ENCODE measurements at places on chromosomes 7 and 10.

- no peak for DNase-seq
Measured at GRCh38 chr7:133053321-133053891, 28.5 kb downstream of the CHCHD3 start.

GRCh38 chr7:99001482-99002147, 123.3 kb downstream of the TRRAP start:
- DNase-seq: no peak

DNA sequence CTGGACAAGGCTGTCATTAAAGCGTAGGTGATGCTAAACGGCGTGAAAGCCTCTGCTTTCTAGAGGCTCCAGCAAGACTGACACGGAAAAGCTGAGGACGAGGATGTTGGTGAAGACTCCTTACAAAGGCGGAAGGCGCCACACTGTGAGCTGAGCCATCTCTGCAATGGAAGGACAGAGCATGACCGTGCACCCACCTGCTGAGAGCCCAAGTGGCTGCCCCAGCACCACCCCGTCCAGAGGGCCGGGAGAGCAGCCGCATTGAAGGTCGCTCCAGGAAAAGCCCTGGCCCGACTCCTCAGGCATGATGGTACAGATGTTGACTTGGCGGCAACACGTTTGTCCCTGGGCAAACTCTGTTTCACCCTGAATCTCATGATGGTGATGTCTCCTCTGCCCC, 492.7 kb downstream of the DNAJB6 start:
- no peak for DNase-seq

DNA sequence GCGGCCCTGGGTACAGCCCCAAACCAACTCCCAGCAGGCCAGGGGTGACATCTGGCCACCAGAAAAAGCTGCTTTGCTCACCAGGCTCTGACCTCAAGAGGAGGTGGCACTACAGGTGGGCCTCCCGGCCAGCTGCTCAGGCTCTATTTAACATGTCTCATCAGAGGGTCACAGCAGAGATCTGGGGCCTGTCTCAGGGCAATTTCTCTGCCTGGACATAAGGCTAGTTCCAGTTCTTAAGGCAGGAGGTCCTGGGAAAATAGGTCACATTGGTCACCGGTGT, 88.6 kb downstream of the GFRA1 start:
- DNase-seq: no peak

DNA sequence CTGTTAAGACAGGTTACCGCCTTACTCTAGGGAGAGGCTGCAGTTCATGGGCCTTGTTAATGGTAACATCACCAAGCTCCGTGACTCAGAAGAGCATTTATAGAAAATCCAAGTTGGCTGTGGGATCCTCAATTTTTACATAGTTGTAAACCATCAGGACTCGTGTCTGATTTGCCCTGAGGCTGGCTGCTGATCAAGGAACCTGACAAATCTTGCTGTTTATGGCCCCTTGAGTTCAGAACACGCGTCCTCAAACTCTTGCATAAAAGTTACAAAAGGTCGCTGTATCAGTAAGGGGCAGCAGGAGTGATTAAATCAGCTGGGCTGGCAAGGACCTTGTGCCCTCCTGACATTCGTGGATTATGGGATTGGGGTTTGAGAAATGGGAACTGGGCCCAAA, 4.6 kb downstream of the SLC13A4 start:
- DNase-seq: no peak

- no peak for DNase-seq
Measured at GRCh38 chr7:54802114-54802513, 43.1 kb upstream of the SEC61G start.

DNA sequence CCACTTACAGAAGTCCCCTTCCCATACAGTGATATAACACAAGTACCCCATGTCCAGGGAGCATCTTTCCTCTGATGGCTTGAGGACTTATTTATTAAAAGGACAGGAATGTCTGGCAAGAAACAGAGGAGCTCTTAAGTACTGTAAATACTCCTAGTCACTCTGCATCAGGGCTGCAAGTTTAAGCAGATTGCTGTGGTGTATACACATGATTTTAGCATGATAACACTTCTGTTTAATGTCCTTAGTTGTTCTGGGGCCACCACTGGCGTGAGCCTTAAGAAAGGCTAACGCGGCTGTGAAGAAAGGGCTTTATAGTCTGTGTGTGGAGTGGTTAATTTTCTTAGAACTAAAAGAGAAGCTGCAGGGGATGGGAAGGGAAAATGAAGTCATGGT, 65.7 kb downstream of the GBF1 start:
- DNase-seq: no peak

DNA sequence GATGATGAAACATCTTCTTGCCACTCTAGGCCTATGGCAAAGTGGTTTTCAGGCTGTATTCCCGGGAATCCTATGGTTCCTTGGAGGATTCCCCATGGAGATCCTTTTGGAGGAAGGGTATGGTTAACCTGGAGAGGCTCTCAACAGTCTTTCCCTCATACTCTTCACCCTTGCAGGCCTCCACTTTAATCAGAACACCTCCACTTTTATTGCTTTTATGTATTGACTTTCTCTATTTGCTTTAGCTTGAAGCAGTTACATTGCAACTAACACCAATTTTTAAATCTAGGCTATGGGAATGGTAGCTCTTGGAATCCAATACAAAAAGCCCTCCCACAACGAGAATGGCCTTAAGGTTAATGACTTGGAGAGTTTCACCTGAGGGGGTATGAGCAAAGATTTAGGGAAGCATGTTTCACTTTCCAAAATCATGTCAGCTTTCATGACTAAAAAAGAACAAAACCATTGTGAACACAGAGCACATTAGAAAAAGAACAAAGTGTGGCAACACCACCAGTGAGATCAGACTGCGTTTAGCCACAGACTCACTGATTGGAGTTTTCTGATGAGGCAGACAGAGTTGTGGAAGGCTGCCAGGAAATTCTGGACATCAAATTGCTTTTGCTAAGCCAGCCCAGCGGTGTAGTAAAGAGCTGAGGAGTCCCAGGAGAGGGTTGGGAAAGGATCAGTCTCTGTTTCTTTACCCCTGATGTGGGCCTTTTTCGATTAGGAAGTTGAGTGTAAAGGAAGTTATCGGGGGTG, 130.4 kb upstream of the BMPER start:
- no peak for DNase-seq

- DNase-seq: no peak
Measured at GRCh38 chr10:21272643-21273399, 252.7 kb downstream of the SKIDA1 start.

DNA sequence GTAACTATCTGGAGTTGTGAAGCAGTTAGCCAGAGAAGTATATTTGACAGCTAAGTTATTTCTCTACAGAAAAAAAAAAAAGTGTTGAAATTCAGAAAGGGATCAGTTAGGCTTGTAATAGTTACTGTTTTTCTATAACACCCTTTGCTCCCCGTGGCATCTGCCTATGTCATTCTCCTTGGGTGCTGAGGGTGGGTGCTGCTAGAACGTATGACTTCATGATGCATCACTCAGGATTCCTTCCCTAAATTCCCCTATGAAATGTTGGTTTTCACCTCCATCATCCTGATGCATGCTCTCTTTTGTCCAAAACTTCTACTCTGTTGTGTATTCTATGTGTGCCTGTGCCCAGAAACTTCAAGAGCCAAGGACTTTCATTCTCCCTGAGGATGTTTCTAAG, 536.4 kb downstream of the GRM8 start:
- DNase-seq: no peak

DNA sequence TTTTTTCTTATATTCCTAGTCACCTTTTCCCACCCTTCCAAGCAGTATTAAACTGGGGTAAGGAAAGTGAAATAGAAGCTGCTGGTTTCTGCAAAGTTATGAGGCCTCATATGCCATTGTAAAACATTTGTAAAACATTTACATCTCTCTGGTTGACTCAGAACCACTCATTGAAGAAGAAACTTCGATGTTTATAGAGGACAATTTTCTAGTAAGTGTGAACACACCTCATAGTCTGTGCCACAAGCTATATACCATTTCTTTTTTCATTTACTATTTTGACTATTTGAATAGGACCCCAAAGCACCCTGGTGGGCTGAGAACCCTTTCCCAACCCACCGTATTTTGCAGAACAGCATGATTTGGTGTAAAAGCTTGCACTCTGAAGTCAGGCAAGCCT, 12.9 kb upstream of the ITGB1 start:
- DNase-seq: no peak

DNA sequence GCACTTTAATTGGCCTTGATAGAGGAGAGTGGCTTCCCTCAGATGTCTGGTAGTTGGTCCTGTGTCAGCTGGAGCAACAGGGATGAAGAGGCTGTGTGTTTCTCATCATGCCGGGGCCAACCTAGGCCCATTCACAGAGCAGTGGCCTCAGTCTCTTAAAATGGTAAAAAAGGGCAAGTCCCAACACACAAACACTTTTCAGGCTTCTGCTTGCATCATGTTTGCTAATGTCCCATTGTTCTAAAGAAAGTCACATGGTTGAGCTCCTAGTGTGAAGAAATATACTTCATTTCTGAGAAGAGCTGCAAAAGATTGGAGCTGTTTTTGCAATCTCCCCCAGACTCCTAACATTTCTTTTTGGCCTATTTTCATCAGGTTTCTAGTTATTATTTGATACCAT, 40.6 kb upstream of the RBAK start:
- DNase-seq: no peak

GRCh38 chr10:77789861-77790260, 136.7 kb downstream of the DLG5 start:
- no peak for DNase-seq

DNA sequence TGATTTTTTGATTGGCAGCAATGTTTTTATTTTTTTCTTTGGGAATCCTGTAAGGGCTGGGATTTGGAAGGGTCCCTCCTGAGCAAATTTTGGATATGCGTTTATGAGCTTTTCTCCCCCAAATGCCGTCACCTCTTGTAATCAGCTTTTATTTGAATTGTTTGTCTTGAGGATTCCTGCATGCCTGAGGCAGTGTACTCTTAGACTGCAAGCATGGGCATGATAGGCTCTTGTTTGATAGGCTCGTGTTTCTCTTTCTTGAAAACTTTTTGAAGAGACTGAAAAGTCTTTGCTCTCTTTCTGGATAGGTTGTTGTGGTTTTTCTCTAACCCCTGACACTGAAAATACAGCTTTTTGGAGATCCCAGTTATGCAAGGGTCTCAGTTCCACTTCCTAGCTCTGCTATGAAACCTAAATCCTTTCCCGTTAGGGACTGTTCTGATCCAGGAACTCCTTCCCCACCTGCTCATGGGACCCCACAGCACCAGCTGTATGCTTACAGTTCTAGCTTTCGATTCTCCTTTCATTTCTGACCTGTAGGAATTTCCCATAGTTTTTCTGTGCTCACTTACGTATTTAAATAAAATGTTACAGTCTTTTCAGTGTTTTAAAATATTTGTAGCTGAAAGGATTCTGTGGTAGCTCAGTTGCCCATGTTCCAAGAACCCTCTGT, 17.2 kb downstream of the TSPAN13 start:
- no peak for DNase-seq

GRCh38 chr7:26346611-26347203, 55.0 kb downstream of the SNX10 start:
- DNase-seq: no peak

- DNase-seq: no peak
Measured at GRCh38 chr10:3330663-3331062, 158.1 kb upstream of the PITRM1 start.

DNA sequence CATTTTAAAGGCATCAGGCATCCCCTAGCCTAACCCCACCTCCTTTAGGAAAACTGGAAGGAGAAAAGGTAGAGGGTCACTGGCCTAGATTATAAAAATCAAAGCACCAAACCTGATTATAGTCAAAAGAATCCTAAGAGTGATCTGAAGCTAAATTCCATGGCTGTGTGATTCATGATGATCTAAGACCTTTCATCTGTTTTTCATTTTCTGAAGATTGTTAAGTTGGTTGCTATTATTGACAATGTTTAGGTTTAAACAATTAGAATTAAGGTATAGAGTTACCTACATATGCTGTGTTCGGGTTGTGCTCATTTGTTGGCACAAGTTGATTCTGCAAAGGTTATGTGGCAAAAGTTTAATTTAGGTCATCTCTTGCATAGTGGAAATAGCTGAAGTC, 148.7 kb downstream of the BICC1 start:
- no peak for DNase-seq

- DNase-seq: no peak
Measured at GRCh38 chr10:85413570-85413969, 953.0 kb downstream of the GRID1 start.

DNA sequence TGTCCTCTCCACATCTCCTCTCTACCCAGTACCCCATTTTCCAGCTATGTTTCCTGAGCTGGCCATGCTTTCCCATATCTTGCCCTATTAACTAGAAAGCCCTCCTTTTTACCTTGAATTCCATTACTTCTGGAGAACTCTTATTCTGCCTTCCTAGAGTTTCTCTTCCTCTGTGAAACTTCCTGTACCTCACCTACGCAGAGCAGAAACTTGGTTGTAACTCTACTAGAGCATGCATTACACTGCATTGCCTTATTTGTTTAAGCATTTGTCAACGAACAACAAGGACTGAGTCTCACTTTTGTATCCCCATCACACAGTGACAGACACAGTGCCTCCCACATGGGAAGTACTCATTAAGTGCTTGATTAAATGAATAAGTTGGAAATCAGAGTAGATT, 36.4 kb downstream of the VCL start:
- DNase-seq: no peak

GRCh38 chr7:27997188-27997707, 183.3 kb downstream of the JAZF1 start:
- DNase-seq: no peak

DNA sequence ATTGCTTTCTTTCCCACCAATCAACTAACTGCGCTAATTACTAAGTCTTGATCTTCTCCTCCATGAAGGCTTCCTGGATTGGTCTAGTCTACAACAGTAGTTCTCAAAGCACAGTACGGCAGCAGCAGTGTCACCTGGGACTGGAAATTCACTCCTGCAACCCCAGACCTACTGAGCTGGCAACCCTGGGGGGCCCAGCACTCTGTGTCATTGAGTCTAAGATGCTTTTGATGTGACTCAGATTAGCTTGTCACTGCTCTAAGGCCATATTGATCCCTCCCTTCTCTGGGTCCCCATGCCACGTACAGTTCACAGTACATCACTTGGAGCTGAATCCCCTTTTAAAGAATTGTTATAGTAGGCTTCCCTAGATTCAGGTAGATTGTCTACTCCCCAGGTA, 65.7 kb upstream of the KMT2C start:
- no peak for DNase-seq

- no peak for DNase-seq
Measured at GRCh38 chr7:98091061-98091460, 15.6 kb upstream of the LMTK2 start.

- no peak for DNase-seq
Measured at GRCh38 chr10:115879372-115880089, 393.5 kb downstream of the GFRA1 start.

GRCh38 chr10:94224656-94225055, 138.1 kb downstream of the NOC3L start:
- no peak for DNase-seq

DNA sequence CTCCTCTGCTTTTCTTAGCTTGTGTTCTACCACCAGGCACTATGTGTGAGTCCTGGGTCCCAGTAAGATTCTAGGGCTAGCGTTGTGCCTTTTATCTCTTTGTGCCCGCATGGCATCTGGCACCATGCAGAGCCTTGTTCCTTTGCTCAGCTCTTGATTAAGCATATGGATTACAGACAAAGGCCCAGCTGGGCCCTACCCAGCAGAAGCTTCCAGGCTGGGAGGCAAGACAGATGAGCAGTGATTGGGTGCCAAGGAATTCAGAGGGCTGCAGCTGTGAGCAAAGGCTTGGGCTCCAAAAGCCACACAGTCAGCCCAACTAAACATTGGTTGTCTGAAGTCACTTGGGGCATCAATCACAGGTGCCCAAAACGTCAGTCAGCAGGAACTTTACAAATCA, 2.0 kb downstream of the ACSM6 start:
- no peak for DNase-seq
